Activated CD8-positive, alpha-beta memory T cell treated with anti-CD3 and anti-CD28 coated beads, Interleukin-2, amount 50 U/mL, for 48 hours (primary cell): ENCODE measurements at places on chromosomes 5 and 9.

- DNase-seq = no peak
These were observed 211.6 kb downstream of the MAPKAP1 start for GRCh38 chr9:125495172-125496119.

DNA sequence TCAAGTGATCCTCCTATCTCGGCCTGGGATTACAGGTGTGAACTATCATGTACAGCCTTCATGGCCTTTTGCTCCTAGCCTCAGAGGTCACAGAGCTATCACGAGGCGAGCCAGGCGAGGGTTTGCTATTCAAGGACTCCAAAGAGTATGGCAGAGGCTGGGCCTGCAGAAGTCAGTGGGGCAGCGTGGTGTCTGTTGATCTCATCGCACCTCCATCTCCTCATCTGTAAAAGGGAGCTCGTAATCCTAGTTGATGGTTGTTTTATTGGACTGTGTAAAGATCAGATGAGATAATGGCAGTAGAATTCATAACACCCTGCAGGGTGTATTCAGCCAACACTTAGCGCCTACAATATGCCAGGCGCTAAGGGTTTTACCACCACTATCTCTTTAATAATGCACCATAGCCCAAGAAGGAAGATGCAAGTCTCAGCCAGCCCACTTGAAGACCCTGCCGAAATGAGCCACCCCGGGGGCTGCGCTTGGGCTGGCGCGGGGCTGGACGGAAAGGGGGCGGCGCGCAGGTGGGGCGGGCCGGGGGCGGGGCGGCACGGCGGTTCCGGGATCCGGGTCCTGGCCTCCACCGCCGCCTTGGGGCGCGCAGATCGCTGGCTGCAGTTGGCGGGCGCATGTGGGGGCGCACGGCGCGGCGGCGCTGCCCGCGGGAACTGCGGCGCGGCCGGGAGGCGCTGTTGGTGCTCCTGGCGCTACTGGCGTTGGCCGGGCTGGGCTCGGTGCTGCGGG is at the start of gene GALNT12:
Gene GALNT12 (plus strand): TSS at position 601 of the 744 bp plus-strand sequence. CDS start 29 bp downstream, at position 630.
- DNase-seq = peak; percentile 78

DNA sequence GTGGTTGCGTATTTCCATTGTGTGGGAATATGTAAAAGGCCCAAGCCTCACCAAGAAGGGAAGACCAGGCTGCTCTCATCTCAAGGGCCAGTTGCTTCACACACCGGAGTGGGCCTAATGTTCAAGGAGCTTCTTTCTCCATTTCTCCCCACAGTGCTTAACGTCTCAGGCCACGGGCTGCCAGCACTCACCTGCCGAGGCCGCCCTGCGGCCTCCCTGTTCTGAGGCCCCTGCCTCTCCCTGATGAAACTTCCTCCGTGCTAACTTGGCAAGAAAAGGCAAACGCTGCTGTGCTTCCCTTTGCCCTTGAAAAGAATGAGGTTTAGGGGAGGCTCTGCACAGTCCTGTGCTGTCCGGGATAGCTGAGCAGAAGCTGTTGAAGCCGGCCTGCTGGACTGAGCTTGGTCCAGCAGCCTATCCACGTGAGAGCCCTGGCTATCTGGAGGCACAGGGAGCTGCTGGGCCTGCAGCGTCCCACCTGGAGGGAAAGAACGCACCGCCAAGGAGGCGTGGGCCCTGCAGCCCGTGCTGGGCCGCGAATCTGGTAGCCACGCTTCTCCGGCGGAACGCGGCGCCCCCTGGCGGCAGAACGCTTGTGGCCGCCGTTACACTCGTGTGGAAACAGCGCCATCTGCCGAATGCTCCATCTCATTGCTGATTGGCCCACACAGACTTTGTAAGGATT is 73.5 kb upstream of the PRSS3 start:
- DNase-seq = peak; percentile 99

GRCh38 chr9:126838055-126838811 is 22.2 kb upstream of the ZBTB34 start:
- DNase-seq = no peak

GRCh38 chr5:7251132-7251531 is 144.8 kb upstream of the ADCY2 start:
- DNase-seq = no peak

- DNase-seq = no peak
These were observed 11.7 kb upstream of the TRIM14 start for GRCh38 chr9:98130576-98131228.

DNA sequence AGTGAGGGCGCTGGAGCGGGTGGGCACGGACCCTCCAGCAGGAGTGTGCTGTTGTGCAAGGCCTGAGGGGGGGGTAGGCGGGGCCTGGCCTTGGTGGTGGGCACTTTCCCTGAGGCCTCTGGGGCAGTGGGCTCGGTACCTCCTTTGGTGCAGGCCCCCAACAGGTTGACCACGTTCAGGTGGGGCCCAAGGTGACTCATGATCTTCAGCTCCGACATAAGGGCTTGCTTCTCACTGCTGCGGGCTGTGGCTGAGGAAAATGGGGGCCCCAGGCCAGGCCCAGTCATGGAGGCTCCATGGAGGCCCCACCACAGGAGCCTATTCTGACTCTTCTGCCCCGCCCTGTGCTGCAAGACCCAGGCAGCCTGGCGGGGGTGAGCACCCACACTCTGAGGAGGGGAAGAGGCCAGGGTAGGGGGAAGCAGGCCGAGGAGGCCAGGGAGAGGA is 31.5 kb downstream of the PDGFRB start:
- no peak for DNase-seq

GRCh38 chr5:149561848-149562247 is 10.6 kb upstream of the CSNK1A1 start:
- DNase-seq = no peak

- DNase-seq = no peak
These were observed 343.1 kb upstream of the DAB2 start for GRCh38 chr5:39767916-39768315.

DNA sequence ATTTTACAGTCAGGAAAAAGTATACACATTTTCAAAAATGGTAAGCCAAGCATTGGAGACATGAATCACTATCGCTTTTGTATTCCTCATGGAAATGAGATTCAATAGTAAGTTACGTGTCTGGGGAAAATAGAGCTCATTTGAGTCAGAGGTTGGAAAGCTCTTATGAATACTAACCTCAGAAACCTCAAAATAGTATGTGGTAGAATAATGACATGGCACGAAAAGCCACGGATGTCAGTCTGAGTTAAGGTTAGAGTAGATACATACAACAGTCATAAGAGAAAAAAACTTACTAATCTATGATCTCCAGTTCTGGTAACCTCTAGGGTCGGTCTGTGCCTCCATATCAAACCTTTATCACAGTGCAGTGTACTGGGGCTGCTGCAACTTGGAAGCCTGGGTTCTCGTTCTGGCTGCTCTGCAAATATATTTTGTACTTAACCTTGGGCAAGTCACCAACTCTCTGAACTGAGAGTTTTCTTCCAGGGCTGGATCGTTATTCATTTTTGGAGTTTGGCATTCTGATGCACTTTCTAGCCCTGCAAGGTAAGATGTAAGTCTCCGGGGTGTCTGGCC is 31.8 kb downstream of the MAP1B start:
- DNase-seq = no peak

GRCh38 chr5:101561018-101561417 is 657.9 kb upstream of the ST8SIA4 start:
- DNase-seq = no peak

GRCh38 chr9:124941679-124942561 is 1.0 kb upstream of the GOLGA1 start:
- peak; percentile 80 for DNase-seq

DNA sequence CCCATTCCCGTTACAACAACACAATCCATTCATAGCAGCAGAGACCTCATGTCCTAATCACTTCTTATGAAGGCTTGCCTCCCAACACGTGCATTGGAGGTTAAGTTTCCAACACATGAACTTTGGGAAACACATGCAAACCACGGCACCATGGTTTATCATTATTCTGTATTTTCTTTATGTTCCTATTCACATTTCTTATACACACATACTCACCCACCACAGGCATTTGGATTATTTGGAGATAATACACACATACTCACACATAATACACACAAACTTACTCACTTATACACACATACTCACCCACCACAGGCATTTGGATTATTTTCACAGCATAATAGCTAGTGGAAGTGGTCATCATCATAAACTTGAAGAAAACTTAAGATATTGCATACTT is 75.6 kb downstream of the C7 start:
- DNase-seq = no peak

DNA sequence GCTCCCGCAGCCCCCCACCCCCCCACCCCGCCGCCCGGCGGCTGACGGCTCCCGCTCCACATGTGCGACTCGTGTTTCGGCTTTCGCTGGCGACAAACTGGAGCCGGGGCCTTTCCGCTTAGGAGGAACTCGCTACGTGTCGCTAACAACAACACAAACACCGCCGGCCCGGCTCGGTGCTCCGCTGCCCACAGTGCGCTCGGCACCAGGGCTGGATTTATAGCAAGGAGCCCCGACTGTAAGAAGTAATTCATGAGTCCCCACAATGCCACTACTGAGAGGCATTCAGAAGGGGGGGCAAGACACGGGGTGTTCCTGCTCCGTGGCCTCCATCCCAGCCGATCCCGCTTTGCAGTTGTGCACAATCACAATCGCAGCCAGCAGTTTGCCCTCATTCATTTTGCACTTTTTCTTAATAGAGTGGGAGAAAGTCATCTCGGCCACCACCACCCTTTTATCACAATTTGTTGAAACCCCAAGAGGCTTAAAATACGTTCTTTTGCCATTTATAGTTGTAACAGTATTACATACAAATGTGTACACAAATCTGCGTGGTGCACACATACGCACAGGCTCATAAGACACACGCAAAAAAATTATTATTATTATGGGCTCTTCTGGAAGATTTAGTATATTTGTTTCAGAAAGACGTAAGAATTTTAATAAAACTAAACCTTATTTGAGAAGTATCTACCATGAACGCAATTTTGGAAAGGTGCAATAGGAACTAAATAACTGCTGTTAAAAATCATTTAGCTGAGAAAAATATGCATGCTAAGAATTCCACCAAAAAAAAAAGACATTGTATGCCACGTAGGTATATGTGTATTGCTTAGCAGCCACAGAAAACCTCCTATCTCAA is 48.1 kb downstream of the EBF1 start:
- DNase-seq = peak; percentile 53

GRCh38 chr5:132481596-132482211 is 8.9 kb downstream of the IRF1 start:
- peak; percentile 61 for DNase-seq

DNA sequence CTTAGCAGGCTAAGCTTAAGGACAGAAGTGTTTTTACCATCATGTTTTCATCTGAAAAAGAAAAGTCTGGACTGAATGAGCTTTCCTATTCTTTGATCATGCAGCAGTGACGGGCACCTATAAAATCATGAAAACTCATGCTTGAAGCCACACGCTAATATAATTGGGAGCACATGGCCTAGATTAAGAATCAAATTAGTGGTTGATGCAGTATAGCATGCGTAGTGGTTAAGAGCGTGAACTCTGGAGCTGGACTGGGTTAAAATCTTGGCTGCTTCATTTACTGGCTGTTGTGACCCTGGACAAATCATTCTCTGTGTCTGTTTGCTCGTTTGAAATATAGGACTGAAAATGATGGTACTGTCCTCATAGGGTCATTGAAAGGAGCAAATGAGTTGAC is 49.9 kb upstream of the IL13 start:
- DNase-seq = no peak

GRCh38 chr5:5104550-5104949 is 35.6 kb upstream of the ADAMTS16 start:
- DNase-seq = no peak

GRCh38 chr9:84271531-84271900 is 69.0 kb downstream of the SLC28A3 start:
- DNase-seq = peak; percentile 76

GRCh38 chr5:113917997-113918396 is 404.5 kb downstream of the YTHDC2 start:
- DNase-seq = no peak

DNA sequence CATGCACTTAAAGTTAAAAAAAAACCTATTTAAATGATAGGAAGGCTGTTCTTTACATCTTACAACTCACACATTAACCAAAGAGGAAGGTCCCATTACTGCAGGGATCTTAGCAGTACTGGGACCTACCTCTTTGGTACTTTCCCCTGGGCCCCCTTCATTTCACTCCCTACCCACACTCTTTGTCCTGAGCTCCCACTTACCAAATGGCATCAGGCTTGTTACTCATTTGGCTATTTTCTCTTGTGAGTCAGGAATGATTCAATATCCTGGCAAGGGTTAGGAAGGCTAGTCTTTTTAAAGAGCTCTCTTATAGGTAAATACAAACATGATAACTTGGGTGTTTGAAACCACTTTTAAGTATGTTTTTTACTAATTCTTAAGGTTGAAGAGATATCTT is 117.4 kb upstream of the ELL2 start:
- DNase-seq = no peak
